Mesangial cell (primary cell): ENCODE measurements at places on chromosomes 4 and X. TPM values are rescaled to one million over a fixed set of nuclear protein-coding genes. Genes with fewer than 3 reads are reported as not detected.

The C1GALT1C1 gene
- total RNA-seq, result 16.6 and 22.0 TPM in 2 replicates

The PNMA3 gene
- total RNA-seq, result under 0.01 and 0.76 TPM in 2 replicates

The P2RY10 gene
- not detected in 2 replicates for total RNA-seq

The NLGN3 gene
- 0.16 and 0.89 TPM in 2 replicates for total RNA-seq

The POLN gene
- total RNA-seq, result 0.16 and 0.38 TPM in 2 replicates

The CYSLTR1 gene
- under 0.01 TPM in 1 of 2 replicates, not detected in the other for total RNA-seq

The ARHGEF38 gene
- 0.13 TPM in 1 of 2 replicates, not detected in the other for total RNA-seq

The SLC34A2 gene
- 2.7 TPM in 1 of 2 replicates, not detected in the other for total RNA-seq

The NAT8L gene
- total RNA-seq, result 0.81 and 3.2 TPM in 2 replicates

The ACE2 gene
- total RNA-seq, result not detected in 2 replicates

The VEGFD gene
- total RNA-seq, result not detected in 2 replicates

The SPATA4 gene
- 0.16 and 0.38 TPM in 2 replicates for total RNA-seq

The MID1 gene
- total RNA-seq, result 13.9 and 22.7 TPM in 2 replicates

The TBC1D8B gene
- total RNA-seq, result 1.9 and 2.4 TPM in 2 replicates

The ZDHHC15 gene
- under 0.01 and 0.13 TPM in 2 replicates for total RNA-seq

The UGT8 gene
- 7.2 and 9.9 TPM in 2 replicates for total RNA-seq

The TNIP3 gene
- 0.51 TPM in 1 of 2 replicates, not detected in the other for total RNA-seq

The PAGE5 gene
- total RNA-seq, result not detected in 2 replicates

The CAPN6 gene
- under 0.01 and 0.13 TPM in 2 replicates for total RNA-seq

The RPGR gene
- total RNA-seq, result 1.6 and 2.4 TPM in 2 replicates

The PNCK gene
- total RNA-seq, result 1.1 TPM in 1 of 2 replicates, not detected in the other

The GATA1 gene
- not detected in 2 replicates for total RNA-seq

The DNAAF6 gene
- total RNA-seq, result not detected in 2 replicates

The FGFR3 gene
- 2.4 and 17.5 TPM in 2 replicates for total RNA-seq

The TSPAN7 gene
- total RNA-seq, result 0.49 and 1.8 TPM in 2 replicates

The TCEAL5 gene
- not detected in 2 replicates for total RNA-seq

The NHSL2 gene
- total RNA-seq, result 2.0 and 2.8 TPM in 2 replicates
